Gastrocnemius medialis (tissue), 4 donors: ENCODE measurements at places on chromosomes 5 and 9. TPM values are rescaled to one million over a fixed set of nuclear protein-coding genes. Genes with fewer than 3 reads are reported as not detected.

The ALDH1A1 gene
- 42.8 TPM for total RNA-seq

The ANKDD1B gene
- 1.1 TPM for total RNA-seq

The FKTN gene
- 3.2 TPM for total RNA-seq

The PCDHGB6 gene
- 3.2 TPM for total RNA-seq

The CCDC187 gene
- total RNA-seq = not detected

The HMGCR gene
- 3.2 TPM for total RNA-seq

The PCDHGA8 gene
- total RNA-seq = 0.94 TPM

The SMIM33 gene
- not detected for total RNA-seq

The ACOT12 gene
- total RNA-seq = not detected

The SERINC5 gene
- total RNA-seq = 5.3 TPM

The ADGRV1 gene
- total RNA-seq = 0.41 TPM

The SUSD3 gene
- total RNA-seq = 0.51 TPM

The NR5A1 gene
- not detected for total RNA-seq
